ENCODE measurements at places on chromosomes 7 and 10. TPM values are rescaled to one million over a fixed set of nuclear protein-coding genes. Genes with fewer than 3 reads are reported as not detected.

The FXYD4 gene
- total RNA-seq, result not detected

DNA sequence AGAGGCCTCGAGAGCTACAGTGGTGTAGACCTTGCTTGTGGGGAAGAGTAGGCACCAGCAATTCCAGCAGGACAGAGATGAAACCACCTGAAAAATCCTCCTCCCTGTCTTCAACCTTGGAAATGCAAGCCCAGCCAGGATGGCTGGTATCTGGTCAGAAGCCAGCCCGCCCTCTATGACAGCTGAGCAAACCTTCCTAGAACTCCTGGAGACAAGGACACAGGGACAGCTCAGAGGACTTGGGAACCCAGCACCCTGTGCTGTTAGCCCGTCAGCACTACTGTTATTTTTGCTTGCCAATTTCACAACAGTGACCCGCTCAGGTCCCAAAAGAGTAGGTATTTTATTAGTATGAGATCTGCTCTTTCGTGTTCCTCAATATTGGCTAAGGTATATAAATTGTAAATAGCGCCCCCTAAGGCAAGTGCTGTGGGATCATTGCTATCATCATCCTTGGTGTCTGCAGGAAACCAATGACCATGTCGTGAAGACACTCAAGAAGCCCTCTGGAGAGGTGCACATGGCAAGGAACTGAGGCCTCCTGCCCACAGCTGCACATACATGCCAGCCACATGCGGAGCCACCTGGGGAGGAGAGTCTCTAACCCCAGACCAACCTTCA, 156.5 kb upstream of the CHST15 start:
- H3K27ac ChIP-seq, result no peak overlapping the region
- H3K4me3 ChIP-seq, result no peak overlapping the region
- DNase-seq, result no peak
- peaks cover 17% of the 10 kb centered on the region for H3K4me1 ChIP-seq
- no peaks in the 10 kb centered on the region for H3K27me3 ChIP-seq

- H3K36me3 ChIP-seq, result no peaks in the 10 kb centered on the region
- H3K4me3 ChIP-seq, result no peak overlapping the region
- no peaks in the 10 kb centered on the region for H3K27me3 ChIP-seq
- no peak for DNase-seq
- no peaks in the 10 kb centered on the region for H3K4me1 ChIP-seq
Measured at GRCh38 chr10:1172256-1172984, 116.2 kb downstream of the WDR37 start.

DNA sequence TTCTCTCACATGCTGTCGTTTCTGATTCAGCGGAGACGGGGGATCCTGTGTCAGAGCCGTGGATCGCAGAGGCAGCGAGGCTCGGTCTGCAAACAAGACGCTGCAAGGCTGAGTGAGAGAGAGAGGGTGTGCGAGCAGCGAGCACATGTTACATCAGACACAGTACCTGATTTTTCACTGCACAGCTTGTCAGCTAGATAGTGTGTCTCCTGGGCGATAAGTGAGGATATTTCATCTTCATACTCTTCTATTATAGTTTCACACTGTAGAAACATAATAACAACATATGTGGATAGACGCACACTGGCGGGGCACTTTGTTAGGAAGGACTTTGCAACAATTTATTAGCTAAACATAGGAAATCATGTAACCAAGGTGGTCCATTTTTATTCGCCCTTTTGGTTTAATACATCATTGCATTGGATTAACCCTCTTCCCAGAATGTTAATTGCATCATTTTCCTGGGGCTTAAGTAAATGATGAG, 39.5 kb downstream of the CNPY1 start:
- H3K27ac ChIP-seq, result no peak overlapping the region
- no peak overlapping the region for H3K4me3 ChIP-seq
- DNase-seq, result no peak
- no peaks in the 10 kb centered on the region for H3K36me3 ChIP-seq
- H3K4me1 ChIP-seq, result no peaks in the 10 kb centered on the region
- peaks cover 91% of the 10 kb centered on the region for H3K27me3 ChIP-seq

The ST8SIA6 gene
- 4.1 TPM for total RNA-seq

DNA sequence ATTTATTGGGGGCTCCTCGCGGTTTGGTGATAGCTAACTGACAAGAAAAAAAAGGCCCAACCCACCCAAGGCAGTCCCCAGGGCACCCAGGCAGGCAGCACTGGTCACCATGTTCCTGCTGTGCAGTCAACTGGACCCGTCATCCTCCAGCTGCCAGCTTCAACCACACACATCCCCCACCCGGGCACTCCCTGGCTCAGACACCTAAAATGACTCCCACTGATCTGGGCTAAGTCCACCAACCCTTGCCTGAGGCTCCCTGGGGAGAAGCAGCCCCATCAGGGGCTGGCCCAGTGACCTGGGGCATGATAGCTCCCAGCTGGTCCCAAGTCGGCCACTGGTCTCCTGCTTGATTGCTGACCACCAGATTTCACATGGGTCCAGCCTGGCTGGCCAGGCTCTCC, 161.8 kb downstream of the NRF1 start:
- H3K4me1 ChIP-seq, result no peaks in the 10 kb centered on the region
- H3K4me3 ChIP-seq, result no peak overlapping the region
- no peak for DNase-seq
- H3K27me3 ChIP-seq, result peaks cover 55% of the 10 kb centered on the region

GRCh38 chr7:40393660-40394059, 258.9 kb downstream of the SUGCT start:
- H3K27ac ChIP-seq, result no peak overlapping the region
- no peaks in the 10 kb centered on the region for H3K27me3 ChIP-seq
- no peak for DNase-seq
- H3K36me3 ChIP-seq, result no peaks in the 10 kb centered on the region
- H3K4me1 ChIP-seq, result no peaks in the 10 kb centered on the region

- no peak overlapping the region for H3K4me3 ChIP-seq
- no peaks in the 10 kb centered on the region for H3K4me1 ChIP-seq
- H3K36me3 ChIP-seq, result no peaks in the 10 kb centered on the region
- H3K27ac ChIP-seq, result no peak overlapping the region
- H3K27me3 ChIP-seq, result no peaks in the 10 kb centered on the region
Measured at GRCh38 chr10:126135177-126135576, 238.8 kb downstream of the FANK1 start.

DNA sequence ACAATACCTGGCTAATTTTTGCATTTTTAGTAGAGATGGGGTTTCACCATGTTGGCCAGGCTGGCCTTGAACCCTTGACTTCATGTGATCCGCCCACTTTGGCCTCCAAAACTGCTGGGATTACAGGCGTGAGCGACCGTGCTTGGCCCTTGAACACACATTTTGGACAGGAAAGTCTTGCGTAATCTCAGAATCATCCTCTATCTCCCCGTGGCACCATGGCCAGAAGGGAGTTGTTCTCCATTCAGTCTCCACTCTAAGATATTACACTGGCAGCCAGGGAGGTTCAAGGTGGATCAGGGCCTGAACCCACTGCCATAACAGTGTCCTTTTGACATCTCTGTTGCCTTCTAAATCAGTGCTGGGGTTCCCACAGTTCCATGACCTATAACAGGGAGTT, 29.2 kb upstream of the GALNTL5 start:
- H3K4me3 ChIP-seq, result no peak overlapping the region
- H3K36me3 ChIP-seq, result no peaks in the 10 kb centered on the region
- H3K4me1 ChIP-seq, result no peaks in the 10 kb centered on the region
- DNase-seq, result no peak

DNA sequence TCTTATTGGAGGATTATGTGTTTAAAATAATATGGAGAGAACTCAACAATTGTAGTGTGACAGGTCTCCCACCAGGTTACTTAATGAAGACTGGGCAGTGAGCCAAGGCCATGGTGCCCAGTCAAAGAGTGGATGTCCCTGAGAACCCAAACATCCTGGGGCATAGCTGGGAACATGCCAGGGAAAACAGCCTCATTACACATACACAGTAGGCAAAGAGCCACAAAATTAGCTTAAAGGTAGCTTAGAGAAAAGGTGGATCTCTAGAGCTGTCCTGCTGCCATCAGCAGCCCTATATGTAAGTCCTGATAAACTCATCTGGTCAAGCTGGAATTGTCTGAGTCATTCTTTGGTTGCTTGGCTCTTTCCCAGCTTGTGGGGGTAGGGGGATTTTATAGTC, 287.8 kb downstream of the PHF14 start:
- no peaks in the 10 kb centered on the region for H3K36me3 ChIP-seq
- H3K4me1 ChIP-seq, result no peaks in the 10 kb centered on the region
- DNase-seq, result no peak
- no peak overlapping the region for H3K27ac ChIP-seq
- H3K4me3 ChIP-seq, result no peak overlapping the region

All from tibial nerve (tissue), 4 donors.